ENCODE measurements at places on chromosomes 6 and 20.

- DNase-seq = peak; percentile 82
Measured at GRCh38 chr20:49510562-49511122, 28.2 kb upstream of the KCNB1 start.

DNA sequence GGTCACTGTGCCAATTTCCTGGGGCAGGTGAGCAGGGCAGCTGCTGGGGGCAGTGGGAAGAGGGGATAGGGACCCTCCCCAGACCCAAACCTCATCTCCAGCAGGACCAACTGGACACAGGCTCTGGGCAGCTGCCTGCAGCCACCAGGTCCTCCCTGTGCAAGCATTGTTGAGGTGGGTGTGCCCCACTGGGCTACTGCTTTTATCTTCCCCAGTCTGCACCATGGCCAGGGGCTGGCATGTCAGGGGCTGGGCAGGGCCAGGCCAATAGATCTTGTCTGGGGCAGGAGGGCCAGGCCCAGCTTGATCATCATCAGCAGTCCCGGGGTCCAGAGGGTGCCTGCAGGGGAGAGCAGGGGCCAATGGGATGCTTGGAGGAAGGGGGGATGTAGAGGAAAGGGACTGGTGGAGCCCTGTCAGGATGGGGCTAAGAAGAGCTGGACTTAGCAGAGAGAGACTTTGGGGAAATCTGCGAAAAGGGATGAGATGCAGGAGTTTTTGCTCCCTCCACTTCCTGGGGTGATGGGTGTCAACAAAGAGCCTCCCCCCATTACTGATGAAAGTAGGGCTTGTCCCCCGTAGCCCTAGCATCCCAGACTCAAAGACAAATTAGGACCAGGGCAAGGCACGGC, 5.7 kb downstream of the EBF4 start:
- DNase-seq = no peak

DNA sequence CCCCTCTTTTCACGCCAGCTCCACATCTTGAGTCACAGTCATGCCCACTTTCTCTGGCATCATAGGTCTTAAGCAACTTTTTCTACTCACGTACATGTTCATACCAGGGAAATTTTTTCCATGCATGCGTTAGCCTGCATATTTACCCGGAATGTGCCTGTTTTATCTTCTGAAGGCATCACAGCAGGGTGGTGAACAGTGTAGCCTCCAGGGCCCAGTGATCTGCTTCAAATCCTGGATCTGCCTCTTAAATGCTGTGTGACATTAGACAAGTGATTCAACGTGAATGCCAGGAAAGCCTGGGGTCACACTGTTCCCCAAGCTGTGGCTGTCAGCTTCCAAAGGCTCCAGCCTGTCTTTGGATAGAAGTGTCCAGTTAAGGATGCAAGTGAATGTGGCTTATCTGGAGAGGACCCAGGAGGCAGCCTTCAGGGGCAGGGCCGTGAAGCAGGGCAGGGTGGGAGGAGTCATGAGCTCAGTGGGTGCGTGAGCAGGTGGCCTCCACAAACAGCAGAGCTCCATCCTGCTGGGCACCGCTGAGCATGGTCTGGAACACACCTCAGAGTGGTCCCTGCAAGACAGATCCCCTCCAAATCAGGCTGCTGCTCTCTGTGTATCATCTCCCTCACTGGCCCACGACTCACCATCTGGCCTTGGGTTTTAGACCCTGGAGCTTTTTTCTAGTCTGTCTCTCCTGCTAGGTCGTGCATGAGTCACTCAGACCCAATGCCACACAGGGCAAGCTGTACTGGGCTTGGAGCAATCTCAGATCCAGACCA, 30.4 kb upstream of the CD93 start:
- DNase-seq = peak; percentile 21

- DNase-seq = no peak
Measured at GRCh38 chr6:166934174-166934573, 22.2 kb downstream of the RNASET2 start.

- no peak for DNase-seq
Measured at GRCh38 chr6:166446567-166447065, 63.9 kb upstream of the MPC1 start.

- peak; percentile 72 for DNase-seq
Measured at GRCh38 chr6:1993042-1993441, 252.4 kb downstream of the GMDS start.

GRCh38 chr6:103167345-103168071, 1692.2 kb downstream of the HACE1 start:
- DNase-seq = no peak

- DNase-seq = no peak
Measured at GRCh38 chr6:131065112-131065823, 2.2 kb upstream of the EPB41L2 start.

GRCh38 chr6:100268326-100268725, 196.4 kb downstream of the SIM1 start:
- DNase-seq = no peak

GRCh38 chr20:36362978-36363713, 57.0 kb downstream of the DLGAP4 start:
- DNase-seq = no peak

- no peak for DNase-seq
Measured at GRCh38 chr6:1630771-1631217, 21.1 kb downstream of the FOXC1 start.
